Hematopoietic multipotent progenitor cell treated with erythropoietin and hydrocortisone succinate and interleukin-3 and kit ligand, for 6 days (in vitro differentiated cells): ENCODE measurements at places on chromosomes 11 and 22.

GRCh38 chr11:10657308-10658271, 36.0 kb downstream of the IRAG1 start:
- DNase-seq, result no peak

GRCh38 chr11:1234771-1235305, 12.0 kb downstream of the MUC5B start:
- no peak for DNase-seq

DNA sequence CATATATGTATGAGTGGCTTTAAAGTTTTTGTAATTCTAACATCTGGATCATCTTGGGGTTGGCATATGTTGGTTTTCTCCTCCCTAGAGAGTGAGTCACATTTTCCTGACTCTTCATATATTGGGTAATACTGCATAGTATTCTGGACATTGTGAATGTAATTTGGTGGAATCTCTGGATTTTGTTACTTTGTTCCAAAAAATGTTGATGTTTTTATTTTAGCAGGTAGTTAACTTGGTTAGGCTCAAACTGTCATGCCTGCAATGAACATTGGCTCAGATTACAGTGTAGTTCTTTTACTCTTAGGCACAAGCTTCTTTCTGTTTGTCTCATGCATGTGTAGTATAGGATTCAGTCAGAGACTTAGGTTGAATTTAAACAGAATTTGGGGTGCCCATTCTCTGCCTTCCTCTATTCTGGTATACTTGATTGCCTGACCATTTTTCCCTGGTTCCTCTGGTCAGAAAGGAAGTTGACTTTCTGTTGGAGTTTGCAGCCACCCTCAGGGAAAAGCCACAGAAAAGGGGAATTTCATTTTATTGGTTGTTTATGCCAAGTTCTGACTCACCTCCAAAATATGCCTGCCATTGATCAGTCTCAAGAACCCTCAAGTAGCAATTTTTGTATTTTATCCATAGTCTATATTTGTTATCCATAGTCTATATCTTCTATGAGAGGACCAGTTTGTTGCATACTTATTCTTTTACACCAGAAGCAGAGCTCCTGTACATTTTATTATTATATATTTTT, 151.7 kb downstream of the UVRAG start:
- DNase-seq, result peak; percentile 8

- DNase-seq, result peak; percentile 88
These were observed 869 bp upstream of the EIF4ENIF1 start for GRCh38 chr22:31490496-31490925.

DNA sequence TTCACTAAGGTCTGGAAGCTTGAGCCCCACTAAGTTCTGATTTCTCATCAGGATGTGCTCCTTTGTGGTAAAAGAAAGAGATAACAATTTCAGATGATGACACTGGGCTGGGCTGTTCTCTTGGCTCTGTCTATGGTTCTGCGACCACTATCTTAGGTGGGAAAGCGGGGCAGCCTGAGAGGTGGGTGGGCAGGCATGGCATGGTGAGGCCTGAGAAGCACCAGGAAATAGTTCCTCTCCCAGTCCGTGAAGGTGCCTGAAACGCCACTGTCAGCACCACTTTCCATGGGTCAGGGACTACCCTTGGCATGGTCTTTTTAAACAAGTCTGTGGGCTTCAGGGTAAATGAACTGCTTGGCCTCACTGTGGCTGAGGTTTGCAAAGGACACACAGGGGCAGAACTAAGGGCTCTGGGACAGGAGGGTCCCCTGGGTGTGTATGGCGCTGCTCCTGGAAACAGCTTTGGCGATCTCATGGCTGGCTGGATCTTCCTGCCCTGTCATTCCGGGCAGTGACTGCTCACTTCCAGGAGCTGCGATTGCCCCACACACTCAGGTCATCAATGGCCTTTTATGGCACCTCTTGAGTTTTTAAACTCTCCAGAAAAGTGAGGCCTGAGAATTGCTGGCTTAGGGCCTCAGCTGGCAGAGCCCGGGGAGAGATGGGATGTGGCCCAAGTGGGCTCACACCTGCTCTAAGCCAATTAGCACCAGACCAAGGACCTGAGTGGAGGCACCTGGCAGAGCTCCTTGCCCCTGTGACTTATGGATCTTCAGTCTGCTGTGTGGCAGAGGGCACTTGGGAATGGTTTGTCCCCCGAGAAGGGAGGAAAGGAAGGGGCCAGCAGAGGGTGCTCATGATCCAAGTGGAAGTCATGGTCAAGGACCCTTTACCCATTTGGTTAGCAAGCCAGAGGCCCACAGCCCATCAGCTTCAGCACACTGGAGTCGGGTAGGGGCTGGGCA, 55.6 kb upstream of the LYVE1 start:
- peak; percentile 58 for DNase-seq

DNA sequence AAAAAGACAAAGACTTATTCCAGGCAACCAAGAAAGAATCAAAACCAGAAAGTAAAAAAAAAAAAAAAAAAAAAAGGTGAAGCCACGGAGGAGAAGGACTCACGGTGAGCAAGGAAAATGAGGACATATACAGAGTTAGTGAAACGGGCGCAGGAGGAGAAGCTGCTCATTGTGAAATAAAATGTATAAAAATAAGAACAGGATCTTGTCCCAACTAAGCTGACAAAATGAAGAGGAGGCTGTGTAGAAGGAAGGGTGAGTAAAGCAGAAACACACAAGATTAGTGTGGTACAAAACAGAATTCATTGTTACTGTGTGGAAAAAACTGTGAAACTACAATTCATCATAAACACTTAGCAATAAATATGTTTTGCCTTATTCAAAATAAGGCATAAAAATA, 7.6 kb downstream of the IL17REL start:
- no peak for DNase-seq

DNA sequence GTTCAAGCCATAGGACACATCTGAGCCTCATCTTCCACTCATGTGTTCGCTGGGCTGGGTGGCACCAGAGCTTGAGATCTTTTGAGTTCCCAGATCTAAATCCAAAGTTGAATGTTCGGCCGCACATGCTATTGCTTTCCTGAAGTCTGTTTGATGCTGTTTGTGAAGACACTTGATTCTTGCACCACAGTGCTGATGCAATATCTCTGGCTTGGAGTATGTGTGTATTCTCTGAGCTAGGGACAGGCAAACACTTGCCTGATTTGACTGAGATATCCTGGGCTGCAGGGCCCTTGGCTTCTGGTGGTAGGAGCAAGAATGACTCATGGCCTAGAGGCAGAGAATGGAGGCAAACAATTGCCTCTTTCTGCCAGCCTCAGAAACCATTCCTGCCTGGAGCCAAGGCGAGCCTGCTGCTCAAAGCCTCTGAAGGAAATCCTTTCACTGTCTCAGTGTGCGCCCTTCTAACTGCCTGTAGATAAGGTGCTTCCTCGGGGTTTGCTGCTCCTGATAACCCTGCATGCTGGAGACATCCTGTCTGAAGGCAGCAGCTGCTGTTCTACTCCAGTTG, 73.0 kb downstream of the CYB5R2 start:
- peak; percentile 67 for DNase-seq

- DNase-seq, result peak; percentile 41
These were observed 100.3 kb downstream of the GUCY1A2 start for GRCh38 chr11:106917973-106918372.

GRCh38 chr22:37195921-37196320, 7.9 kb upstream of the C1QTNF6 start:
- no peak for DNase-seq

DNA sequence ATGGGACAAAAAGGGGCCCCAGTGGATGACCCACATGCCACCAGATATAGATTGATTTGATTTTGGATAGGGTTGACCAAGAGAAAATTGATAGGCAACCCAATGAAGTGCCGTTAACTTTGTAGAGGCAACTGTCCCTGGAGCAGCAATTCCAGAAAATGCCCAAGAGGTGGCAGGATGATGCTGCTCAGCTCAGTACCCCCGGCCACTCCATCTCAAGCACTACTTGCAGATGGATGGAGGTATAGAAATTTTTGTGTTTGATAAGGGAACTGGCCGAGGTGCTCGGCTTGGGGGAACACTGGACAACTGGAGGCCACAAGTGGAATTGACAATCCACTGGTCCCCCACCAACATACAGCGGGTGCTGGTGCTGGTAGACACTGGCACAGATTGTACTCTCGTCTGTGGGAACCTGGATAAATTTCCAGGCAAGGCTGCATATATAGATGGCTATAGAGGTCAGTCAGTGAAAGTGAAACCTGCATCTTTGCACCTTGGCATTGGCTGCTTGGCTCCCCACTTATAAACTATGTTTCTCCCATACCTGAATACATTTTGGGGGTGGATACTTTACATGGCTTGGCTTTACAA, 86.3 kb downstream of the CCDC83 start:
- peak; percentile 70 for DNase-seq

DNA sequence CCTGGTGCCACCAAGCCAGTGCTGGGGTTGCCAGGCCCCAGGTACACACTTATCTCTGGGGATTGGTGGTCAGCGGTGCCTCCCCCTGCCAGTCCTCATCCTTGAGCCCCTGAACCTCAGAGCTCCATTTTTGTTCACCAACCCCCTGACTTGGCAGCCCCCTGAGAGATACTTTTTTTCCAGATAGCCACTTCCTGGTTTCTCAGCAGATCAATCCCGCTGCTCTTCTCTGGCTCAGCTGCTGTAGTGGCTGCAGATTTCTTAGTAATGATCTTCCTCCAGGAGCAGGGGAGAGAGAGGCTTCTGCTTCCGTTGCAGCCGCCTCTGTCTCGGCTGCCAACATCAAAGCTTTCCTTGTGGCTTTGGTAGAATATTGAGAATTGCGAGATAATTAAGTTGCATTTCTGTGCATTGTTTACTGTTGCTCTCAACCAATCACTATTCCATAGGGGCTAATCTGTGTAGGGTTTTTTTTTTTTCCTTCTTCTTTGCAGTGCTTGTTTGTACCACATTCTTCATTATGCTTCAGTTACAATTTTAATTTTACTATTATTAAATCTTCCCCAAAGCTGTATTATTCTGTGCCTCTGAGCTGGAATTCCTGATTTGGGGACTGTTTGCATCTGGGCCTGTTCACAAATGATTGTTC, 92.1 kb downstream of the PKNOX2 start:
- DNase-seq, result no peak

- DNase-seq, result no peak
These were observed 3.1 kb downstream of the CST6 start for GRCh38 chr11:66014804-66015453.

GRCh38 chr11:37948258-37948657, 1350.2 kb upstream of the RAG2 start:
- DNase-seq, result peak; percentile 20

DNA sequence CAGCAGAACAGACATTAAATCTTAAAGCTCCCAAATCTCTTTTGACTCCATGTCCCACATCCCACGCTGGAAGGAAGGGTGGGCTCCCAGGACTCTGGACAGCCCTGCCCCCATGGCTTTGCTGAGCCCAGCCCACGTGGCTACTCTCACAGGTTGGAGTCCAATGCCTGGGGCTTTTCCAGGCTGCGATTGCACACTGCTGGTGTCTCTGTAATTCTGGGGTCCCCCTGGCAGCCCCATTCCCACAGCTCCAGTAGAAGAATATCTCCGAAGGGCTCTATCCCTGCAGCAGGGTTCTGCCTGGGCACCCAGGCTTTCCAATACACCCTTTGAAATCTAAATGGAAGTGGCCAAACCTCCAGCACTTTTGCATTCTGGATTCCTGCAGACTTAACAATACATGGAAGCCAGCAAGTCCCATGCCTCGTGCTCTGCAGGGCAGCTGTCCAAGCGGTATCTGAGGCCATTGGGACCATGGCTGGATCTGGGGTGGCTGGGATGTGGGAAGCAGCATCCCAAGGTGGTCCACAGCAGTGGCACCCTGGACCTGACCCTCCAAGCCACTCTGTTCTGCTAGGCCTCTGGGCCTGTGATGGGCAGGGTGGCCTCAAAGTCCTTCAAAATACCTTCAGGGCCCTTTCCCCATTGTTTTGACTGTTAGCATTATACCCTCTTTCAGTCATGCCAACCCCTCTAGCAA, 47.9 kb upstream of the TH start:
- no peak for DNase-seq

- no peak for DNase-seq
These were observed 406.6 kb downstream of the LARGE1 start for GRCh38 chr22:33513388-33514338.

- DNase-seq, result no peak
These were observed 1517.0 kb downstream of the TBC1D22A start for GRCh38 chr22:48279461-48279756.

- DNase-seq, result no peak
These were observed 30.5 kb downstream of the LMO2 start for GRCh38 chr11:33861386-33861785.

DNA sequence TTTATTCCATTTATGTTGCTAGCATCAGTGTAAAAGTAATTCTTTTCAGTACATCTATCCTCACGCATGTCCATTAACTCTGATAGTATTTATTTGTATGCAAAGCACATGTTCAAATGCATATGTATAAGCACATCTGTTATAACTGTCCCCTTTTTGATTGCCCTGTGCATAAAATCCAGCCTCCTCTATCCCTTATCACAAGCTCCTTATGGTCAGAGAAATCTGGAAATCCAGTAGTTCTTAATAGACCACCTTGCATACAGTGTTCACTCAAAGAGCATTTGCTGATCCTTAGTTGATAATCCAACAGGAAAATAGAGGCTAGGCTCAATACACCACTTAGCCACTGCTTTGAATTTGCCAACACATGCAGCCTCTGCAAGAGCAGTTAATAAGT, 443.5 kb downstream of the AASDHPPT start:
- DNase-seq, result no peak

GRCh38 chr11:57100638-57101331, 81.0 kb upstream of the LRRC55 start:
- no peak for DNase-seq

DNA sequence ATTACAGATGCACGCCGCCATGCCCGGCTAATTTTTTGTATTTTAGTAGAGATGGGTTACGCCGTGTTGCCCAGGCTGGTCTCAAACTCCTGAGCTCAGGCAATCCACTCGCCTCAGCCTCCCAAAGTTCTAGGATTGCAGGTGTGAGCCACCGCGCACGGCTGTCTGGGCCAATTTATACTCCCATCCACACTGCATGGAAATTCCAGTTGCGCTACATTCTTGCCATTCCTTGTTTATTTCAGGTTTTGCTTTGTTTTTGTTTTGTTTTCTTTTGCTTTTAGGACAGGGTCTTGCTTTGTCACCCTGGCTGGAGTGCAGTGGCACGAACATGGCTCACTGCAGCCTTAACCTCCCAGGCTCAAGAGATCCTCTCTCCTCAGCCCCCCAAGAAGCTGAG, 11.0 kb upstream of the CAPRIN1 start:
- no peak for DNase-seq

DNA sequence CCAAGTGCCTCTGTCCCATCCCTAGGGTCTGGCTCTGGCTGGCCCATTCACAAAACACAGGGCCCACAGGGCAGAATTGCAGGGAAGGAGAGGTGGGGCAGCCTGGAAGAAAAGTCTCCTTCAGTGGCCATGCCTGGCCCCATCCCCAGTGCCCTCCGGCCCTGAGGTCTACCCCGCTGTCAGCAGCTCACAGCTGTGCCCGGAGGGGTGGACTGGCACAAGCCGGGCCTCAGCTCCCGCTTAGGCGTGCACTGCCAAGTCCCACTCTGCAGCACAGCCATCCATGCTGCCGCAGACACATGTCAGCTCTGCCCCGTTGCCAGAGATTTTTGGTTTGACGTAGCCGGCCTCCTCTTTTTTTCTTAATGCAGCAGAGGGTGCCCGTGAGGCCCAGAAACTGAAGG, 3.9 kb upstream of the SCN2B start:
- DNase-seq, result peak; percentile 63
